ENCODE measurements at places on chromosomes 3 and 15. TPM values are rescaled to one million over a fixed set of nuclear protein-coding genes. Genes with fewer than 3 reads are reported as not detected.

GRCh38 chr3:174268586-174268985 is 590.5 kb upstream of the NAALADL2 start:
- H3K27me3 ChIP-seq, result no peaks in the 10 kb centered on the region
- no peak for DNase-seq
- H3K36me3 ChIP-seq, result no peaks in the 10 kb centered on the region
- no peak overlapping the region for H3K4me3 ChIP-seq
- H3K27ac ChIP-seq, result no peak overlapping the region
- no peaks in the 10 kb centered on the region for H3K4me1 ChIP-seq

DNA sequence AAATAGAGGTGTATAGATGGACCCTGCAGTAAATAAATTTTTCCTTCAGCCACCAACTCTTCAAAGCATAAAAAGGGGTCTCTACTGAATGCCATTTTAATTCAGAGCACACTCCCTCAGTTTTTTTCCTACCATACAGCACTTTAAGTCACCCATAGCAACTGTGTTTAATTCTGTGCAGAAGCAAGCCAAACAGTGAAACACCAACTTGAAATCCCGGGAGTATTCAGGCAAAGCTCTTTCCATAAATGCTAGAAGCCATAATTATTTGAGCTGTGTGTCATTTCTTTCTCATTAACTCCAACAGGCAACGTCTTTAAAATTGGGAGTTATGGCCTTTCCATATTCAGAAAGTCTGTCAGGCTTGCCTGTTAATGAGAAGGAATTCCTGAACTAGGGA is 562.1 kb downstream of the GRM7 start:
- H3K27me3 ChIP-seq, result no peaks in the 10 kb centered on the region
- DNase-seq, result no peak
- no peaks in the 10 kb centered on the region for H3K36me3 ChIP-seq

GRCh38 chr15:62845241-62846126 is 197.1 kb upstream of the TPM1 start:
- no peak overlapping the region for H3K4me3 ChIP-seq
- no peaks in the 10 kb centered on the region for H3K4me1 ChIP-seq
- DNase-seq, result no peak
- H3K27ac ChIP-seq, result no peak overlapping the region

GRCh38 chr15:66004618-66005262 is 135.4 kb downstream of the RAB11A start:
- H3K4me3 ChIP-seq, result no peak overlapping the region
- H3K27ac ChIP-seq, result no peak overlapping the region
- DNase-seq, result no peak
- no peaks in the 10 kb centered on the region for H3K27me3 ChIP-seq
- H3K4me1 ChIP-seq, result no peaks in the 10 kb centered on the region
- H3K36me3 ChIP-seq, result no peaks in the 10 kb centered on the region

GRCh38 chr3:186164696-186165095 is 55.8 kb upstream of the ETV5 start:
- no peaks in the 10 kb centered on the region for H3K4me1 ChIP-seq
- no peak overlapping the region for H3K27ac ChIP-seq
- H3K27me3 ChIP-seq, result no peaks in the 10 kb centered on the region
- H3K36me3 ChIP-seq, result no peaks in the 10 kb centered on the region
- DNase-seq, result no peak
- H3K4me3 ChIP-seq, result no peak overlapping the region

GRCh38 chr3:69400683-69401082 is 14.8 kb upstream of the FRMD4B start:
- no peaks in the 10 kb centered on the region for H3K27me3 ChIP-seq
- no peaks in the 10 kb centered on the region for H3K36me3 ChIP-seq
- H3K4me1 ChIP-seq, result no peaks in the 10 kb centered on the region
- no peak overlapping the region for H3K27ac ChIP-seq

DNA sequence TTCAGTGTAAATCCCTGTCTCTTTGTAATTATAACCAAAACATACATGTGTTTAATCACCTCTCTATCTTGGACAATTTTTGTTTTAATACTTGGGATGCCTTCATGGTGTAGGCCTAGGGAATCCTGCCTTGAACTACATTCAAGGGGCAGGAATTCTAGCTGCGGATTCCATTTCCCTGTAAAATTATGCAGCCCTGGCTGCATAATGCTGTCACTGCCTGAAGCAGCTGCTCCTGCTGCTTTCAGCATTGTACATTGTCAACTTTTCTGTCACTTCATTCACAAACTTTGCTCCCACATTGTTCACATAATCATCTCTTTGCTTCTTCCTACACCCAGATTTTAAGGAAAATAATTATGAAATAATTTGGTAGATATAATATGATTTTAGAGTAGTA is 638.7 kb downstream of the RBMS3 start:
- DNase-seq, result no peak
- no peaks in the 10 kb centered on the region for H3K36me3 ChIP-seq
- H3K27ac ChIP-seq, result no peak overlapping the region
- H3K4me1 ChIP-seq, result no peaks in the 10 kb centered on the region
- no peaks in the 10 kb centered on the region for H3K27me3 ChIP-seq
- H3K4me3 ChIP-seq, result no peak overlapping the region

DNA sequence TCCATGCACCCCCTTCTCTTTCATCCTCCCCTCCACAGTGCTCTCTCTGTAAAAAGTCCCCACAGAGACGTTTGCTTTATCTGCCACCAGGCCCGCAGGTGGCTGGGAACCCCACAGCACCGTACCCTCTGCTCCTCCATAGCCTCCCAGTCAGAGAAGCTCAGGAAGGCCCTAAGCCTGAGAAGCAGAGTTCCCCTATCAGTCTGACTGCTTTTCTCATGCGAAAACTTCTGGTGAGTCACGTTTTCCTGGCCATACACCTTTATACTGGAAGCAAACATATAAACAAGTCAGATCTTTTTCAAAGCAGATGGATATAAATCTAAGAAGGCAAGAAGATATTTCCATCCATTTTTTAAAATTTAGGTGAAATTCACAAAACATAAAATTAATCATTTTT is 51.5 kb upstream of the MEF2A start:
- H3K27ac ChIP-seq, result no peak overlapping the region
- no peaks in the 10 kb centered on the region for H3K36me3 ChIP-seq
- no peak overlapping the region for H3K4me3 ChIP-seq
- H3K27me3 ChIP-seq, result no peaks in the 10 kb centered on the region
- no peak for DNase-seq
- no peaks in the 10 kb centered on the region for H3K4me1 ChIP-seq

DNA sequence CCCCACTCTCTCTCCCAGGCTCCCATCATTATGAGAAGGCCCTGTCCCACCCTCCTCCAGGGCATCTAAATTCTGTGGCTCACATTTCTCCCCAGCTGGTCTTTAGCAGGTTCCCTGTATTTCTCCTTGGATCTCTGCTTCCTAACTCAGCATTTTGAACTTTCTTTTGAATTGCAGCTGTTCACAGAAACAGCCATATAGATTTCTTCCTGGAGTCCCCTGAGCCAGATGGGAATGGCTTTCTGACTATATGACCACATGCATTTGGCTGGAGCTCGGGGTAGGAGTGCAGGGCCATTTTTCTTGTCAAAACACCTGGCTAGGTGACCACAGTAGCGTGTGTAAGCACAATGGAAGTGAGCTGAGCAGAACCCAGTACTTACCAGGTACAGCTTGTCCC is 22.0 kb downstream of the RBP2 start:
- no peaks in the 10 kb centered on the region for H3K4me1 ChIP-seq
- no peak overlapping the region for H3K4me3 ChIP-seq
- H3K27me3 ChIP-seq, result no peaks in the 10 kb centered on the region
- no peak for DNase-seq

DNA sequence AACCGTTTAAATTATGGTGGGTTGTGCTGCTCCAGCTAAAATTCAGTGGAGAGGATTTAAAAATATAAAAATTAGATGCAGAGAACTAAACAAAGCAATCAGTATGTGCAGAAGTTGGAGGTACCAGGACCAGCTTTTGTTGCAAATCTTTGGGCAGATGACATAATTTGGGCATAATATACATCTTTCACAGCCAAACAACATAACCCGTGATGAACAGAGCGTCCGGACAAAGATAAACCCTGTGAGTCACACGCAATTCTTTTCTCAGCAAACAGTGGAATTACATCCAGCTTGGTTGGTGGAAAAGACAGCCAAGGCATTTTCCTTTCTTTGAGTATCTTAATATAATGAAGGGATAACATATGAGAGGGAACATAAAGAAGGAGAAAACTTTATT is 419.4 kb upstream of the ADAMTS9 start:
- H3K4me1 ChIP-seq, result no peaks in the 10 kb centered on the region
- H3K27me3 ChIP-seq, result no peaks in the 10 kb centered on the region
- H3K36me3 ChIP-seq, result no peaks in the 10 kb centered on the region
- H3K4me3 ChIP-seq, result no peak overlapping the region
- H3K27ac ChIP-seq, result no peak overlapping the region

- no peak for DNase-seq
- H3K27me3 ChIP-seq, result no peaks in the 10 kb centered on the region
- no peak overlapping the region for H3K4me3 ChIP-seq
- no peaks in the 10 kb centered on the region for H3K36me3 ChIP-seq
- no peaks in the 10 kb centered on the region for H3K4me1 ChIP-seq
- no peak overlapping the region for H3K27ac ChIP-seq
Measured at GRCh38 chr3:132726341-132726823, 4.2 kb upstream of the NPHP3 start.

The CPA3 gene
- total RNA-seq, result 12.6 TPM

The ZNF860 gene
- 1.5 TPM for total RNA-seq

The UBE2Q2 gene
- 25.1 TPM for total RNA-seq

Measured in colonic mucosa (tissue), 4 donors.